ENCODE measurements at places on chromosomes 2 and 18. TPM values are rescaled to one million over a fixed set of nuclear protein-coding genes. Genes with fewer than 3 reads are reported as not detected.

DNA sequence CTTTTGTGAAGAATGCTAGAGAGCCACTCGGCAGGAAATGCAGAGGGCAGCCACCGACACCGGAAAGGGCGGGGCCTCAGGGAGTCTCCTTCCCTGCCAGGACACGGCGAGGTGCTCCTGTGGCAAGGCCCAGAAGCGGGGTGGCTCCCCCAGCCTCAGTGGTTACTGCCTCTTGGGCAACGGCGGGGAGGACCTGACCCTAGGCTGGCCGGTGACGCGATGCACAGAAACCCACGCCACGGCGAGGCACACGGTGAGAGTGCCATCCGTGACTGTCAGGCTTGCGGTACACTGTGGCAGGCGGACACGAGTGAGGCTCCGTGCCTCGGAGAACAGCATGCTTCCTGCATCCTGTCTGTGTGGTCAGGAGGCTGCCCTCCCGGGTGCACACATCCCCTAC lies 47.8 kb downstream of the ZAP70 start:
- DNase-seq: no peak

- DNase-seq: no peak
These were observed 31.9 kb upstream of the BMPR2 start for GRCh38 chr2:202344178-202344577.

- DNase-seq: no peak
These were observed 67.6 kb downstream of the SDC1 start for GRCh38 chr2:20157193-20157891.

DNA sequence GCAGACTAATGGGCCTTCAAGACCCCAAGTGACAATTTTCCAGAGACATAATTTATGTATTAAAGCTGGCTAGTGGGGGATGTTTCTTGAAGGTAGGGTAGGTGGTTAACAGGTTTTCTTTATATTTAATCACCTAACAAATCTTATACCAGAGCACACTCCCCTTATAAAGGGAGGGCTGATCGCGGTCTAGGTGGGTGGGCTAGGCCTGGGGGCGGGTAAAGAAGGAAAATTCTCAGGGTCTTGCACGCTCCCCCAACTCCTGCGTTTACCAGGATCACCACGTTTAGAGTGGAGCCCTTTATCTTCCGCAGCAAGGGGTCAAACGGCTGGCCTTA lies 19.9 kb upstream of the CXXC1 start:
- no peak for DNase-seq

DNA sequence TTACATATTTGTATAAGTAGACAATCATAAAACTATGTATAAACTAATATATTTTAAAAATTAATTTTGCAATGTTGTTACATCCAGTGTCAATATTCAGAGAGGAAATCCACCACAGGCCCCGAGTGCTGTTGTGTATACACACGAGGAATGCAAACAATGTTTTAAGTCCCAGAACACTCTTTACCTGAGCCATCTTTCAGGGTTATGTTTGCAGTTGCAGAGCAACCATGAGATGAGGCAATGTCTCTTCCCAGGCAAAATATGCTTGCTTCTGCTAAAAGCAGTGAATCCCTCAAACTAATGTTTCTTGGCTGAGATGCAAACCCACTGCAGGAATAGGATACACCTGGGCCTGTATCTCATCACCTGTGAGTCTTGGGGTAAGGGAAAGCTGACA lies 91.3 kb downstream of the ASXL2 start:
- DNase-seq: no peak

- no peak for DNase-seq
These were observed 364.9 kb downstream of the SPAG16 start for GRCh38 chr2:213649176-213649575.

GRCh38 chr2:39179974-39180960 lies 59.4 kb upstream of the SOS1 start:
- DNase-seq: no peak

DNA sequence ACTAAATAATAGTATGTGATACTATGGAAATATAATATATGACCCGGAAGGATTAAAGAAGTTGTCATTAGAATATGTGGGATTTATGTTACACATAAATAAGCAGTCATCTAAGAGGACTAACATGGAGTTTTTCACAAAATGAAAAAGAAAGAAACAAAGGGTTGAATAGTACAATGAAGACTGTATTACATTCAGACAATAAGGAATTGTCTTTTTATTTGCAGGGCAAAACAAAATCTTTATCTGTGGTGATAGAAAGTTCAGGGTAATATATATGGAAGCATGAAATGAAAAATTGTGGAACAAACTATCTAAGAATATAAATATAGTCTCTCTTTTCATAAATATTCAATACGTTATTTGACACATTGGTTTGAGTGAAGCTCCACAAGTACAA lies 5.8 kb downstream of the ERMN start:
- no peak for DNase-seq

Gene SDC1
- total RNA-seq: 164 TPM

Gene CDH7
- total RNA-seq: 5.5 TPM

- no peak for DNase-seq
These were observed 153.3 kb upstream of the KYNU start for GRCh38 chr2:142724186-142724585.

Gene RBM43
- 5.1 TPM for total RNA-seq
